ENCODE measurements at places on chromosomes 4 and X.

DNA sequence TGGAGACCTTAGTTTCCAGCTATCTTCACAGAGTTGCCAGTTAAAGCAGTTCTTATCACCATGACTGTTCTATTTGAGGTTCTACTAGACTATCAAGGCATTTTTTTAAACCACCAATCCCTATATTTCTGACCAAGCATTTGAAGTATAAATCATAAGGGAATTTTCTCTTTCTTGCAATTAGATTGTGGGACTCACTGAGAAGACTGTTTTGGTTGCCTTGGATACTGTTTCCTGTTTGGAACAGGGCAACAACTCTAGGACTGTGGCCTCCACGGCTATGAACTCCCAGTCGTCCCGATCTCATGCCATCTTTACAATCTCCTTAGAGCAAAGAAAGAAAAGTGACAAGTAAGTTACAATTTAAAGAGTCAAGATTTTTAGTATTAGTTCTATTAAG, 11.8 kb downstream of the KIF4A start:
- no peak for DNase-seq

GRCh38 chr4:146643812-146644401, 5.2 kb downstream of the POU4F2 start:
- no peak for DNase-seq

DNA sequence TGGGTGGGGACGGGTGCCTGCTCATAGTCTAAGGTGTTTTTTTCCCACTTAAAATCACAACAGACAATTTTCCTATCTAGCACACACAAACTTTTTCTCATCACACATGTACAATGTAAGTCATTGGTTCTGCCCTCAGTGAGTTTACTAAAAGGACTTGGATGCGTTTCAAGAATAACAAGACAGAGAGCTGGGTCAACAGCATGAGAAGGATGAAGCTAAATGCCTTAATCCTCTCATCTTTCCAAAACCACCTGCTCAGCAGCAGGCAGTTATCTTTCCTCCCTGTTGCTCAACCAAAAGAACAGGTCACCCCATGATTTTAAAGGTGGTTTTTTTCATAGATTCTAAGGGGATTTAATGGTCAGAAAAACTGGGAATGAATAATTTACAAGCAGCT, 40.1 kb downstream of the OFD1 start:
- DNase-seq = no peak

- DNase-seq = no peak
These were observed 125.8 kb downstream of the IRF2 start for GRCh38 chr4:184348311-184349233.

DNA sequence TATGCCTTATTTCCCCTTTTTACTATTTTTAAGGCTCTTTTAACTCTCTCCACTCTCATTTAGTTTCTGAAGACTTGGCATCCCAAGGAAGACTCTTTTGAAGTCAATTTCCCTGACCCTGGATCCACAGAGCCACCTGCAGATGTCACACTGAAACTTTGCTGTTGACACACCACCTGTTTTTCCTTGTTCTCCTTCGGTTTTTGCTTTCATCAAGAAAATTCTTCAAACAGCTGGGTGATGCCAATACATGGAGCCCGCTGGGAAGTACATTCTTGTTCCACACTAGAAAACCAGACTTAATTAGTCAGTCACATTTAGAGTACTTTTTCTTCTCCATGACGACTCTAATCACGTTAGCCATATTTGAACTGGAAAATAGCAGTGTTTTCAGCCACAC, 293.9 kb downstream of the PDGFC start:
- no peak for DNase-seq

GRCh38 chr4:1323280-1323634, 23.8 kb upstream of the UVSSA start:
- DNase-seq = no peak

GRCh38 chr4:76535603-76536372, 100.8 kb downstream of the SHROOM3 start:
- no peak for DNase-seq
